ENCODE measurements at places on chromosomes 16 and 17.

DNA sequence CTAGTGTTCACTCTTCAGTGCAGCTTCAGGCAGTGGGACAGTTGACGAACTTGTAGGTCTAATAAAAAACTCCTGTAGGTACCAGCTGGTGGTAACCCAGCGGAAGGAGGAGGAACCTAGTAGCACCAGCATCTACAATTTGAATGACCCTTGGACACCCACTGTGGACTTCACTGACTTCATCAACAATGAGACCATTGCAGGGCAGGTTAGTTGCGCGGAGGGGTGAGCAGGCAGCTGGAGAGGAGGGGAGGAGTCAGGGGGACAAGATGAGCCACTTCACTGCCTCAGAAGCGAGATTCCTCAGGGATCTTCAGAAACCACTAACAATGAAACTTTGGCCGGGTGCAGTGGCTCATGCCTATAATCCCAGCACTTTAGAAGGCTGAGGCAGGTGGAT, 22.3 kb downstream of the AOC3 start:
- DNase-seq = no peak

- DNase-seq = no peak
Measured at GRCh38 chr17:21167303-21167702, 40.5 kb downstream of the DHRS7B start.

DNA sequence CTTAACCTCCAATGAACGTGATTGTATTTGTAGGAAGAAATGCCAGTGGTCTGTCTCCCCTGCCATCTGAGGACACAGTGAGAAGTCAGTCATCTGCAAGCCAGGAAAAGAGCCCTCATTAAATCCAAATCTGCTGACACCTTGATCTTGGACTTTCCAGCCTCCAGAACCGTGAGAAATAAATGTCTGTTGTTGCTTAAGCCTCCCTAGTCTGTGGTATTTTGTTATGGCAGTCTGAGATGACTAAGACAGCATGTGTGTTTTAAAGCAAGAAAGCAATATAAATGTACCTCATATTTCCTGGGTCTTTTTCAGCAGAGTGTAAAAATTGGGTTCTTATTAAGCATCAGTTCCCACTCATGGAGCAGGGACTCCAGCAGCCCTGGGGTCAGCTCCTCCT, 177.9 kb upstream of the NLRP1 start:
- DNase-seq = no peak

- DNase-seq = no peak
Measured at GRCh38 chr17:71494062-71494855, 626.6 kb upstream of the SOX9 start.
